ENCODE measurements at places on chromosomes 11 and 22.

DNA sequence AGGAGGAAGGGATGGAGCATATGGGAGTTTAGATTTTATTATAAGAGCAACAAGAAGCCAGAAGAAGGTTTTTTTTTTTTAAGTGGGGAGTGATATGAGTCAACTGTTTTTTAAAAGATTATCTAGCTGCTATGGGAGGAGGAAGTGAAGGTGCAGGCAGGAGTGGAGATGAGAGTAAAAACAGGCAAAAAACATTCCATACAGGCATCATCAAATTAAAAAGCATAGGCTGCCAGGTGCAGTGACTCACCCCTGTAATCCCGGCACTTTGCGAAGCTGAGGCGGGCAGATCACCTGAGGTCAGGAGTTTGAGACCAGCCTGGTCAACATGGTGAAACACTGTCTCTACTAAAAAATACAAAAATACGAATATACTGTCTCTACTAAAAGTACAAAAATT, 368.4 kb upstream of the MTNR1B start:
- no peaks in the 10 kb centered on the region for H3K36me3 ChIP-seq
- no peak overlapping the region for H3K4me3 ChIP-seq
- H3K27ac ChIP-seq, result no peak overlapping the region
- DNase-seq, result no peak

- peaks cover 13% of the 10 kb centered on the region for H3K4me1 ChIP-seq
- no peaks in the 10 kb centered on the region for H3K27me3 ChIP-seq
- peaks cover 1% of the 10 kb centered on the region for H3K36me3 ChIP-seq
- DNase-seq, result no peak
Observed at GRCh38 chr11:19868871-19869270, 156.2 kb downstream of the NAV2 start.

DNA sequence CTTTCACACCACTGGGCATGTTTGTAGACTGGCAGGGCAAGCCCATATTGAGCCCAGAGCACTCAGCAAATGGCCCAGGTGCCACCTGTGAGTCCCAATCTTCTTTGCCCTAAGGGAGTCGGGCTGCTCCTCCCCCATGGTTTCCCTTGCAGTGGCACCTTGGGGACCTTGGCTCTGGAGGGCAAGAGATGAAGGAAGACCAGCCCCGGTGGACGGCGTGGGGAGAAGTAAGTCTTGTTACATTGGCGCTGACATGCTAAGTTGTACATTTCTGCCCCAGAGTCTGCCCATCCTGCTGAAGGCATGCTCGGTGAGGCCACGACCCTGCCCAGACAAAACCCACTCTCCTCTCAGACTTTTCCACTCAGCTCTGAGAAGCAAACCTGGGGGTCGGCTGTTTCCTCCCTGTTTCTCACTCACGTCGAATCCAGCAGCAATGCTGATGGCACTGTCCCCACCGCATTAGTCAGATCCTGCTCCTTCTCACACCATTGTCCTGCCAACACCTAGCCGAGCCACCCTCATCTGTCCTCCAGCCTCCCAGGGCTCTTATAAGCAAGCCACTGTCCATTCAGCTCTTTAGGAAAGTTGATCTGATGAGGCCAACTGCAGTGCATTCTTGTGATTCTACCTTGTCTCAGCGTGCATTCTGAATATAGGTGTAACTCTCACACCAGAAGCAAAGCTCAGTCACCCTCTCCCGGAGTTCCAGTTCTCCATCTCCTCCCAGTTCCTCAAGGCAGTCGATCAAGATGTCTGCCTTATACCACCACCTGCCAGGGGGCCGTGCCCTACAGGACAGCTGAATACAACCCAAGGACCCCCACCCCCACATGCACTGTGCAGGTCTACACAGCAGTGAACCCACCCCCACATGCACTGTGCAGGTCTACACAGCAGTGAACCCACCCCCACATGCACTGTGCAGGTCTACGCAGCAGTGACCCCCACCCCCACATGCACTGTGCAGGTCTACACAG, 827.1 kb downstream of the TBC1D22A start:
- no peak for DNase-seq
- H3K4me3 ChIP-seq, result no peak overlapping the region
- peaks cover 4% of the 10 kb centered on the region for H3K36me3 ChIP-seq
- no peak overlapping the region for H3K27ac ChIP-seq

GRCh38 chr11:114263513-114264170, 32.6 kb upstream of the NNMT start:
- H3K27ac ChIP-seq, result no peak overlapping the region
- DNase-seq, result no peak
- H3K27me3 ChIP-seq, result no peaks in the 10 kb centered on the region

GRCh38 chr11:72228844-72229231, 4.3 kb downstream of the INPPL1 start:
- H3K27ac ChIP-seq, result no peak overlapping the region
- no peak for DNase-seq
- H3K27me3 ChIP-seq, result no peaks in the 10 kb centered on the region
- H3K36me3 ChIP-seq, result peaks cover 19% of the 10 kb centered on the region
- peaks cover 14% of the 10 kb centered on the region for H3K4me1 ChIP-seq

- H3K27ac ChIP-seq, result no peak overlapping the region
- no peak overlapping the region for H3K4me3 ChIP-seq
- no peaks in the 10 kb centered on the region for H3K36me3 ChIP-seq
- no peaks in the 10 kb centered on the region for H3K27me3 ChIP-seq
- peaks cover 17% of the 10 kb centered on the region for H3K4me1 ChIP-seq
Observed at GRCh38 chr11:79409330-79409729, 31.5 kb downstream of the TENM4 start.

DNA sequence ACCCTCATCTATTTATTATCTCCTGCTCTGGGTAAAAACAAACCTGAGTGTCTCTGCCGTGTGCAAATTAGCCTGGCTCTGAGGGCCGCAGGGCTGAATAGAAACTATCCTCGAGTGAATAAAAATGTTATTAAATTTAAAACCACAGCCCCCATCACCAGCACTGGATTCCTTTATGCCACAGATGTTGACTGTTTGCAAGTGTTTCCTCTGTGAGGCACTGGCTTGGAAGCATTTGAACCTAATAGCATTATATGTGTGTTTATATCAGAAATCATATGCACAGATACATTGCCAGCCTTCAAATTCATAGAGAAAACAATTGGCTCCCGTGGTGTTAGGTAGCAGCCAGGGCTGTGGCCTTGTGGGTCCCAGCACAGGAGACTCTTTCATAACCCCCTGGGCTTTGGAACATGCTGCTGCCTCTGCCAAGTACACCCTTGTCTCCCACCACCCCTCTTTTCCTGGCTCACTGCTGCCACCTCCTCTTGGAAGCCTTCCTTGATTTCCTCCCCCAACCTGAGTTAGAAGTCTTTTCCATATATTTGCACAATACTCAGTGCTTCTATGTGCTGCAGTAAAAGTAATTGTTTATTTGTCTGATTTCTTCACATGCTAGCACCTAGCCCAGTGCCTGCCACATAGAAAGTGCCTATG, 294.4 kb downstream of the DDX10 start:
- no peak overlapping the region for H3K4me3 ChIP-seq
- H3K4me1 ChIP-seq, result no peaks in the 10 kb centered on the region
- peak overlapping the region; percentile 9 for H3K27ac ChIP-seq
- H3K36me3 ChIP-seq, result no peaks in the 10 kb centered on the region
- H3K27me3 ChIP-seq, result peaks cover 3% of the 10 kb centered on the region

DNA sequence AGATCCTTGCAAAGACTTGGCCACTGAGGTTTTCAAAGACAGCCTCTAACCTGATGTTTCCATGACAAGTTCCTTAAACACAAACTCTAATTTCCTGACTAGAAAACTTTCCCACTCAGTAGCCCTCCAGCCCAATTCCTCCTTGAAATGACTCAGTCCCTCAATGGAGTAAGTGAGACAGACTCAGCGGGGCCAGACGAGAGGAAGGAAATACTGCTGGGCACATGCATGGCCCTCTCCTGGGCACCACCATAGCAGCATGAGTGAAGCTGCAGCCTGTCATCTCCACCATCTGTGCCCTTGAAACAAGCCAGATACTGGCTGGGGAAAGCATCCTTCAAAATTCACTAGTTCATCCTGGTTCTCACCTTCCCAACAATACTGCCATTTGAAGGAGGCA, 76.2 kb upstream of the GDPD4 start:
- no peaks in the 10 kb centered on the region for H3K27me3 ChIP-seq
- H3K27ac ChIP-seq, result no peak overlapping the region
- no peak overlapping the region for H3K4me3 ChIP-seq
- H3K36me3 ChIP-seq, result peaks cover 16% of the 10 kb centered on the region
- no peak for DNase-seq
- H3K4me1 ChIP-seq, result peaks cover 9% of the 10 kb centered on the region

DNA sequence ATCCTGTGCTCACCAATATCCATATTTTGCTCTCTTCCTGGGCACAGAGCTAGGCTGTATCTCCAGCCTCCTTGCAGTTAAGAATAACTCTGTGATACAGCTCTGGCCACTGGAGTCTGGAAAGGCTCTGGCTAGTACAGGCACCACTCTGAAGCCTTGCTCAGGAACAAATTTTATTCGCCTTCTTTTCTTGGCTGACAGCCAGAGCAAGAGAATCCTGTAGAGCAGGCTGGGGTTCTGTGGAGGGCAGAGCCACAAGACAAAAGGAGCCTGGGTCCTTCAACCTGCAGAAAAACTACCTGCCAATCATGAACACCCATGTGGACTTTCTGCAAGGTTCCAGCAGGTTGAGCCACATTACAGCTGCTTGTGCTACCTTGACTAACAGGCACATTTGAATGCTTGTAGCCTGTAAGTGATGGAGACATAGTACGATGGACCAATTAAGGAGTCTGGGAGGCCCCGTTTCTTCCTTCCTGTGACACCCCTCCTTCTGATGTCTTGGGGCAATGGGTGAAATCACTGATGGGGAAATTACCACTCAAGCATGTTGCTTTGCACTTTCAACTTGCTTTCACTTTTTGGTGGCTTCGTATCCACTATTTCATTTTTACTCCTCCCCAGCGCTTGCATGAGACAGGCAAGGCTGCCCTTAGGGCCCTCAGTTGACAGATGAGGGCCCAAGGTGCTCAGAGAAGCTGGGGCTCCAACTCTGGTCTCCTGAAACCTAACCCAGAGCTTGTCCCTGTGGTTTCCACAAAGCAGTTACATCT, 267.2 kb upstream of the SYN3 start:
- no peak overlapping the region for H3K4me3 ChIP-seq
- H3K36me3 ChIP-seq, result peaks cover 21% of the 10 kb centered on the region
- no peak for DNase-seq
- no peak overlapping the region for H3K27ac ChIP-seq

GRCh38 chr11:64291262-64291751, at the start of gene KCNK4:
Gene KCNK4, plus strand, starts transcription at chr11:64291302. Its CDS starts 1,717 bp downstream, at chr11:64293019.
- H3K27me3 ChIP-seq, result peaks cover 56% of the 10 kb centered on the region
- peak within 1 kb of the TSS; percentile 63 for H3K4me3 ChIP-seq
- no peak within 1 kb of the TSS for H3K27ac ChIP-seq
- DNase-seq, result no peak
- peaks cover 6% of the 10 kb centered on the region for H3K4me1 ChIP-seq
- peaks cover 6% of the 10 kb centered on the region for H3K36me3 ChIP-seq
